ENCODE measurements at places on chromosomes 4 and X.

DNA sequence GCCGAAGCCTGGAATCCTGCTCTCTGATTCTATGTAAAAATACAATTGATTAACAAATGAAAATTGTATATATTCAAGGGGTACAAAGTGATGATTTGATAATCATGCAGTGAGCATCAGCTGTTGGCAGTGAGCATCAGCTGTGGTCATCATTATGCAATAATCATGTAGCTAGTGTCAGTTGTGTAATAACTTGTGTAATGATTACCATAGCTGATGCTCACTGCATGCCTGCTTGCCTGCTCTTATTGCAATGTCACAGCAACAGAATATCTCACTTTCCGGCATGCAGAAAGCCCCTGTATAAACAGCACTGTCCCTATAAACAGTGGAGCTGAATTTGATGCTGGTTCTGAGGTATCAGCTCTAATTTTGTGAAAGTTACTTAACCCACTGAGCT lies 46.8 kb downstream of the SULT1B1 start:
- no peak for DNase-seq

DNA sequence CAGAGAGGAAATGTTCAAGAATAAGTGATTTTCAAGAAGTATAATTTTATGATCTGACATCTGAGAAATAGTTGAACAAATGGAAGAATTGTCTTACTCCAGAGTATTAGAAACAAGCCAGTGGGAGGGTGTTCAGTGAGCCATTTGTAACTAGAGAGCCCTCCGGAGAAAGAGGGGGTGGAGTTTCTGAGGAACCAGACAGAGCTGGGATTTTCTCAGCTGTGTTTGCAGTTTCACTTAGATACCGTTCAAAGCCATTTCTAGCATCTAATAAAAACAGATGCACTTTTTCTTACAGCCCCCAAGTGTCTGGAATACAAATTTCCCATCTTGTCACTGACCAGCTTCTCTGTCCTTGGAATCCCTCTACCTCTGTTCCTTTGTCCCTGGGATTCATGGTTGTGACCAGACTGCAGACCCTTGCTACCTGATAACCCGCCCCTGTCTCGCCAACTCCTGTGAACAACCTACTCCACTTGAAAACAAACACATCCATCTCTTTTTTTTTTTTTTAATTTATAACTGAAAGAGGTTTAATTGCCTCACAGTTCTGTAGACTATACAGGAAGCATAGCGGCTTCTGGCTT lies 132.8 kb upstream of the KLF3 start:
- DNase-seq = no peak

GRCh38 chr4:4791299-4792111 lies 68.0 kb upstream of the MSX1 start:
- DNase-seq = no peak

DNA sequence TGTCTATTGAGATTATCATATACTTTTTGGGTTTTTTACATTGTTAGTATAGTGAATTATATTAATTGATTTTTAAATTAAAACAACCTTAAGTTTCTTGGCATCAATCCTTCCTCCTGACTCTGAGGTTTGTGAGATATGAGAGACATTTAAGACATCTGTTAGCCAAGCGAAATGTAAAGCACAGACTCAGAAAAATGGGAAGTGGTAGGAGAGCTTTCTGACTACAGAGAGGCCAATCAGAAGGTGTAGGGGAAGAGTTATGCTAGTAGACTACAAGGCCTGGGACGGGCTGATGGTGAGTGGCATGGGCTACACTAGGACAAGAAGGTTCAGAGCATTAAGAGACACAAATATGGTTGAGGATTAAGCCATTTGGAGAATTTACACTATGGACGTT lies 255.4 kb downstream of the PRDM5 start:
- DNase-seq = no peak

GRCh38 chr4:5883916-5884315 lies 9.0 kb downstream of the CRMP1 start:
- DNase-seq = no peak

GRCh38 chr4:100632163-100632562 lies 114.3 kb upstream of the EMCN start:
- no peak for DNase-seq

- no peak for DNase-seq
Observed at GRCh38 chrX:137568741-137569469, 3.0 kb downstream of the ZIC3 start.

GRCh38 chrX:138128027-138128671 lies 562.2 kb downstream of the ZIC3 start:
- DNase-seq = no peak

DNA sequence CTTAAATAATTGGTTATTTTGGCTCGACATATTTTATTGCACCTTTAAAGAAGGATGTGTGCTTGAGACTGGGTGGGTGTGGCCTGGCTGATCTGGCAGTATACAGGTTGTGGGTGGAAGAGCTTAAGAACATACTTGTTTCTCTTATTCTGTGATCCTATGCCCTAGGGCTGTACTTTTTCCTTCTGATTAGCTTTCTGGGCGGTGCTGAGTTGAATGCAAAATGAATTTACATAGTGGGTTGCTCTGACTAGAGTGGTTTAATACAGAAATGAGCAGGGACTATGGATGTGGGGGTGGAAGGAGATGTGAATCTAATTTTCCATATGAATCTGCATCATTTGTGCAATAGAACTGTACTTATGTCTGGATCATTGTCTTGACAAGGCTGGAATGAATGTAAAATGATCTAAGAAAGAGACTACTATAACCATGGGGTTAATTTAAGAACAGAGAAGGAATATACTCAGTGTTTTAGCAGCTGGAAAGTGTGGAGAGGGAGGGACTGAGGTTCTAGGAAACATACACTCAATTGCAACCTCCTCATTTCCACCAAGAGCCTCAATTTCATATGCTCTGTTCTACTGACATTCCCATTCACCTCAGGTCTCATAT lies 73.7 kb downstream of the RLIM start:
- DNase-seq = no peak

DNA sequence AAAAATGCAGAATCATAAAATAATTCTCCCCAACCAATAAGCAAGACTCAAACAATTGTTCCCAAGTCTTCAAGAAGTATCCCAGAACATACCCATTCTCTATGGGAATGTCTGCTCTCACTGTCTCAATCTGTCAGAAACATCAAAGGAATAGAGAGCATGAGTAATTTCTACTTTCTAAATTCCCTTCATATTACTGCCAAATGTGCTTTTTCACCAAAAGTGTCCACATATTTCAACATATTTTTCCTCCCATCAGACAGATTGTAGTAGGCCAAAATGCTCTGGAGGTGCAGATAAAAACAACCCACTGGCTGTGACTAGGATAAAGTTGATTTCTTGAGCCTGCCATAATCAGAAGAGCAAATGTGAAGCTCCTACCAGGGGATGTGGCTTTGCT lies 692.0 kb upstream of the FAM241A start:
- DNase-seq = no peak

DNA sequence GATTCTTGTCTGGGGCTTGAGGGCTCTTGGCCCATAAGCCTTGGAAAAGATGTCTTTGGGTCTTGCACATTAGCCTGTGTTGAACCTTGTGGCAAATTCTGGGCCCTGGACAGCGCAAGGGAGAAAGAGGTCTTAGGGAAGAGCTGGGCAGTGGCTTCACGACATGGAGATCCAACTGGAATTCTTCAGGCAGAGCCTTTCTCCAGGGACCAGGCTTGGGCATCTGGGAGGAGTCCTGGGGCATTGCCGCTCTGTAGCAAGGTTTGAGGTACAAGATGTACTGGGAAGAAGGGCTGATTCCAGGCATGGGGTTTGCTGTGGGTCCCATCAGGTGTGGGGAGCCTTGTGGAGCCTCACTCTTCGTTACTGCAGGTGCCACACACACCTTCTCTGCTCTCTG lies 104.0 kb upstream of the ACTRT1 start:
- DNase-seq = no peak

GRCh38 chr4:11732155-11732554 lies 303.5 kb upstream of the HS3ST1 start:
- no peak for DNase-seq

- DNase-seq = no peak
Observed at GRCh38 chrX:38886112-38886511, 84.9 kb downstream of the MID1IP1 start.

DNA sequence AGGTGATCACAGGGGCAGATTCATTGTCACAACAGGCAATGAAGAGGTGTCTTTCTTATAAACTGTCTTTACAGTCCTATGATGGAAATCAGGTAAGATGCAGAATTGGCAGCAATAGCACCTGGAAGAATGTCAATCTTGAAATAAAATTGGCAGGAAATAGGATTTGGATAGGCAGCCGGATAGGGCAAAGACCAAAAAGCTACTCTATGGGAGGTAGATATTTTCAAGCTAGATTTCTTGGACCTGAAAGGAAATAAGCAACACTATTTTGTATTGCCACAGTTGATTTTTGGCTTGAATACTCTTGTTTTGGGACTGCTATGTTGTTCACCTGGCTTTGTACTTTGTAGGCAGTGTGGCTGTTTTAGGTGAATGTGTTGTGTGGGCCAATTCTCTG lies 314.2 kb downstream of the SLC7A11 start:
- DNase-seq = no peak

DNA sequence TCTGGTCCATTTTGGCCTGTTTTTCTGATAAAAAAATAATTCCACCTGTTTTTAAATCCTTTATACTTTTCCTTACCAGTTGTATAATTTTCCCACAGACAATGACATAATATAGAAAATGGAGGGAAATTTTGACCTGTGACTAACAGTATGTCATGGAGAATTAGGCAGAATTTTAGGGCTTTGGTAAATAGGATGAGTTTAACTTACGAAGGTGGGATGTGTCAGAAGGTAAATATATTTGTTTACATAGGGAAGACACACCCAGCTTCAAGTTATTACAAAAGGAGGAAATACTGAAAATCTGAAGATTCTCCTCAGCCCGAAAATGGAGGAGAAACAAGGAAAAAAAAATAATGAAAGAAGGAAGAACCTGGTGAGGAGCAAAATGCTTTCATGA lies 64.6 kb upstream of the PPP3CA start:
- no peak for DNase-seq

DNA sequence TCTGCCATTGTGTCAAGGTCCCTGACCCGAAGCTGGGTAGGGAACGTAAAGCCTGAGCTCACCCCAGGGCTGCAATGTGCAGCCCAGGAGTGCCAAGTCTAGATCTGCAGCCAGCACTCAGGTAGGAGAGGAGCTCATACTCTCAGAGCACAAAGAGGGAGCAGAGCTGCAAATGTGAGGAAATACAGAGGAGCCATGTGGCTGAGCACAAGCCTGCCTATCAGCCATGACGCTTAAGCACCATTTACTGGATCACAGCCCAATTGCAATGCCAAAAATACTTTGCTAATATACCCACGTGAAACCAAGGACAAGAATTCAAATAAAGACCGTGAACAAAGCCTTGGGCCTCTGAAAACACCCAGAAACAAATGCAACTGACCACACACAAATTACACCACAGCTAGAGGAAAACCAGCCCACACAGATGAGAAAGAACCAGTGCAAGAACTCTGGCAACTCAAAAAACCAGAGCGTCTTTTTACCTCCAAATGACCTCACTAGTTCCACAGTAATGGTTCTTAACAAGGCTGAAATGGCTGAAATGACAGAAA lies 69.0 kb upstream of the HPF1 start:
- no peak for DNase-seq

GRCh38 chr4:62320612-62321011 lies 1120.5 kb downstream of the ADGRL3 start:
- DNase-seq = no peak

DNA sequence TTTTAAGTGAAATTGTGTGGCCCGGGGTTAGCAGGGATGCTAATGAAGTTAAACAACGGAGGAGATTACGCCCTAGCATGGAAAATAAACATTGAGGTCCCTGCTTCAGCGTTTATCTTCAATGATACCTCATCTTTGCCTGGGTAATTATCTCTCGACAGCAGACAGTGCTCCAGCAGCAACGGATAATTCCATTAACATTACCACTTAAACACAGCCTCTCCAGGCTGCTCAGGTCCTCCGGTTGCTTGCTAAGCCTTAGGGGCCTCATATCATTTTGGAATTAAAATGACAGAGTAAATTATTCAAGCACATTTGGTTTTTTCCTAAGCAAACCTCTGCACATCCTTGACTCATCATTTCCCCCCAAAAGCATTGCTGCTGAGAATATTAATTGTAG lies 281.5 kb upstream of the KLF3 start:
- DNase-seq = no peak

DNA sequence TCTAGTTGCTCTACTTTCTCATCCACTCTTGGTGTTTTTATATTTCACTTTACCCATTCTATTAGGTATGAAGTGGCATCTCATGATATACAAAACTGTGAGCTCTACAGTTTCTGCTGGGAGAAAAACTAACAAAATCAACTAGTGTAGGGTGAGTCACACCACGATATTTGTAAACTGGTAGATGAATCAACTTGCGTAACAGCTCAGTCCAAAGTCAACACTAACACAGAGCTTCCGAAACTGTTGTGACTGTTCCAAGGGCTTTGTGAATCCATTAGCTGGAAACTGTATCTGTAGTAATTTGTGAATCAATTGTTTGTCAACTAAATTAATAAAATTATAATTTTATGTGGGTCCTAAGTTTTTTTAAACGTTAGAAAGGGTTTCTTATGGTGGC lies 119.8 kb upstream of the TSPAN5 start:
- no peak for DNase-seq

DNA sequence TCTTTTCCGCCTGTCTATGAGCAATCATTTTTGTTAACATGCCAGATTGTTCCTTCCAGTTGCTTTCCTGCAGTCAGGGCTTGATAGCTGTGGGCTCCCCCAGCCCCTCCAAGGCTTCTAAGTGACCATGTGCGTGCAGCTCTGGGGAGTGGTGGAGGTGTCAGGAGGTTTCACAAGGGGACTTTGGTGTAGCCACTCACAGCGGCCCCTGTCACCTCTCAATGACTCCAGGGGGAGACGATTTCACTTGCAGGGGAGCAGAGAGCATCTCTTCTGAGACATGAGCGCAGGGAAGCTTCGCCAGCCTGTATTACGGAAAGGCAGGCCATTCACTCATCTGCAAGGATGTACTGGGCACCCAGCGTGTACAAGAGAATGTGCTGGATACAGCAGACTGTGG lies 3.1 kb upstream of the GPR78 start:
- DNase-seq = no peak

- no peak for DNase-seq
Observed at GRCh38 chr4:171101845-171102244, 711.4 kb upstream of the GALNTL6 start.

DNA sequence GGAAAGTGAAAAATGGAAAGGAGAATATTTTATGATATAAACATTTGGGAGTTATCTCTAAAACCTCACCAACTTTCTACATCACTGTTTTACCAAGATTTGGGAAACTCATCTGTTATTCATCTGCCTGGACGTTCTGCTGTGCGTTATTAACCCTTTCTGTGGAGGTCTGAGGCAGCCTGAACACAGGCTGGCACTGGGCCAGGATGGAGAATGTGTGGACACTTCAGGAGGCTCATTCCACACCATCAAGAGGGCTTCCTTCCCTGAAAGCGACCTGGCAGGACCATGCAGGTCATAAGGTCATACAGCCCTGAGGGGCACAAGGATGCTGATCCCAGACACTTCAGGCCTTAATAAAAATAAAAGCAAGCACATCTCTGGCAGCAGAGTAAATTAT lies 31.2 kb upstream of the TMEM184C start:
- no peak for DNase-seq

Data from GOT3 (cell line).